ENCODE measurements at places on chromosomes 3 and 15. TPM values are rescaled to one million over a fixed set of nuclear protein-coding genes. Genes with fewer than 3 reads are reported as not detected.

The GOLGA8K gene
- 1.3 TPM for polyA plus RNA-seq

The AHSG gene
- 0.38 TPM for polyA plus RNA-seq

The ISL2 gene
- 0.06 TPM for polyA plus RNA-seq

- DNase-seq = no peak
Observed at GRCh38 chr3:97131476-97131875, 317.1 kb downstream of the EPHA6 start.

DNA sequence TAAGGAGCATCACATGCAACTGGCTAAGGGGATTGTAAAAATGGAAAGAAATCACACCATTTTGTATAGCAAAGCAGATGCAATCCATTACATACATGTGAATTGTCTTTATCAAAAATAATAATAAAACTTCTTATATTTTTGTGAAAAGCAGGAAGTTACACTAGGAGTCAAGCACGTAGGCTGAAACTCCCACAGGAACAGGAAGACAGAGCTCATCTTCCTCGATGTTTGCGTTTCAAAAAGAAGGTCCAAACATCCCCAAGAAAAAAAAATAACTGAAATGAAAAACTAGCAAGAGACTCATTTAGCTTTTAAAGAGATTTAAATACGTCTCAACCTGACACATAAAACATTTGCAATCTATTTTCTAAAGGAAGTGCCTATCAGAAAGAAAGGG, 106.6 kb downstream of the TGFBR2 start:
- no peak for DNase-seq

GRCh38 chr3:193499136-193499770, 55.4 kb downstream of the ATP13A4 start:
- DNase-seq = no peak

DNA sequence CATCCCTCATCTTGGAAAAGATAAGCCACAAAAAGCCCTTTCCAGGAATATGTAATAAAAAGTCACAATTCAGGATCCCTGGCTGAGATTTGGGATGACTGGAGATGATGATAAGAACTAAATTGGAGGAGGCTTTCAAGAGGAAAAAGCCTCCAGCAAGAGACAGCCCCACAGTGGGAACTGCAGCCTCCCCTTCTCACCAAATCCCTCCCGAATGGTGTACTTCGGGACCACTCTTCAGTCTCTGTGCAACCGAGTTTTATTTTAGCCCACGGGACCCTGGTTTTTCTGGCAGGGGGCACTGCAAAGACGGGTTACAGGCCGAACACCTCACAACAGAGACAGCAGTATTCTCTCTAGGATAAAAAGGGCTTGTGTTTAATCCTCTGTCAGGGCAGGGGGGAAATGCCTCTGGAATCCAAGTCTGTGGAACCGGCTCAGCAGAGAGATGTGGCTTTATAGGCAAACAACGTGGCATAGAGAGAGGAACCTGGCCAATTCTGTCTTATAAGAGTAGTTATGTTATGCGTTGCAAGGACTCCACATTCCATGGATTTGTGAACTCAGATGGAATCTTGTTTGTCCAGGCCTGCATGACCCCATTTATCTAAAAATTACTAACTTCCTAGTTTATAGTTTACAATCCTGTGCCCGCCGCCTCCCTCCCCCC, 1.2 kb upstream of the LMCD1 start:
- no peak for DNase-seq

GRCh38 chr3:103308921-103309320, 874.1 kb downstream of the ZPLD1 start:
- no peak for DNase-seq

- DNase-seq = no peak
Observed at GRCh38 chr3:297585-297984, 101.0 kb downstream of the CHL1 start.

DNA sequence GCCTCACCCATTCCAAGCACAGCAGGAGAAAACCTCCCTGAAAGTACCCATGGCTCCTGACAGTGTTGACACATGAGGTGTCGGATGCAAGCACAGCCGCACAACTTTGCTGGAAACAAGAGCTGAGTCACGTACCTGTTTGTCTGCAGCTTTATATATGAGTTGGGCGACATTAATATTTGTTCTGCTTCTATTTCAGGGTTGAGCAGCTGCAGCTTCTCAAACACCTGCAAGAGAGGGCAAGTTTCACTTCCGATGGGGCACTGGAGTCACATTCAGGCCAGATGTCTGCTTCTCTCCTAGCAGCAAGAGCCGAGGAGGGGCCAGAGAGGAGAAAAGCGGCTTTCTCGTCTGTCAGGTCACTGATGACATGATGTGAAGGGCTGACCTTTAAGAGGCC, 88.0 kb downstream of the NUP210 start:
- no peak for DNase-seq

- DNase-seq = no peak
Observed at GRCh38 chr3:184981071-184981470, 169.1 kb downstream of the VPS8 start.

DNA sequence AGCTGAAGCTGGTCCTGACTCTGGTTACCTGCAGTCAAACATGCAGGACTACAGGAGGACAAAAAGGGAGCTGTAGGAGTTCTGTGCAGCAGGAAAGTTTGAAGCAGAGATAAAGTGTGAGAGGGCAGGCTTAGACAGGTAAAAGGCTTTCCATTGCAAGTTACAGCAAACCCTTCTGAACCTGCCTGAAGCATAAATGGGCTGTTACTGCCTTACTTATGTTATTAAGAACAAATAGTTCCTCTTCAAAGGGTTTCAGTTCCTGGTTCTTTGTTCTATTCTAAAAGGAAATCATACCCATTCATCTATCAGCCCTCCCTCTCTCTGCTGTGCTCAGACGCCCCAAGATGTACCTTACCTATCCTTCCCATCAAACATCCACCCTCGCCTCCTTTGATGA, 52.4 kb upstream of the CACNA2D3 start:
- no peak for DNase-seq

- no peak for DNase-seq
Observed at GRCh38 chr3:20104167-20104661, 64.0 kb downstream of the KAT2B start.

- no peak for DNase-seq
Observed at GRCh38 chr3:140532793-140533330, 145.0 kb upstream of the TRIM42 start.

DNA sequence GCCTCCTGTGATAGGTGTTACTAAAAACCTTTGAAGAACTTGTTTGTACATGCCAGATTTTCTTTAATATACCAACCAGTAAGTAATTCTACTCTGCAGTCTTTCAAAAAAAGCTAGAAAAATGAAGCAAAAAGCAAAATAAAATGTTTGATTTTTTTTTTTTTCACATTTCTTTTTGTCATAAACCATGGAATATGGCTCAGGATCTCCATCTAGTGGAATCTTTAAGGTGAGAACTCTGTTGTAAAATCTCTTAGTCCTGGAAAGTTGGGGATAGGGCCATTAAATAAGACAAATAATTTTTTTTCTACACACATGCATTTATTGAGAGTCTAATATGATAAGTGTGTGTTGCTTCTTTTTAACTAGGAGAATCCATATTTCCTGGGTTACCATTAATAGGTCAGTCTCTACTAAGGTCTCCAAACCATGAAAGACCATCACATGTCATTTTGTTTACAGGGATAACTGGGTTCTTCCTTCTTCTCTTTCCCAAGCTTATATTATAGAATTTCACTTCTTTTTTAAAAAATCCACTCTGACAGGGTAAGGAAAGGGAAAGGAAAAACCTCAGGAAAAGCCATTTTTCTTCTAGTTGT, 84.6 kb downstream of the SLC9A9 start:
- no peak for DNase-seq

GRCh38 chr3:114213627-114214541, 23.5 kb downstream of the ZNF80 start:
- peak; percentile 10 for DNase-seq

- DNase-seq = no peak
Observed at GRCh38 chr3:27209617-27210264, 159.4 kb downstream of the NEK10 start.

- DNase-seq = no peak
Observed at GRCh38 chr3:30042916-30043555, 563.4 kb upstream of the TGFBR2 start.

Measured in right renal pelvis (tissue), 4 donors.